Naive thymus-derived CD4-positive, alpha-beta T cell (primary cell): ENCODE measurements at places on chromosomes 4 and X.

GRCh38 chrX:40385256-40385655, 195.5 kb upstream of the ATP6AP2 start:
- H3K27ac ChIP-seq: no peak overlapping the region
- H3K4me3 ChIP-seq: no peak overlapping the region
- H3K27me3 ChIP-seq: no peaks in the 10 kb centered on the region
- H3K36me3 ChIP-seq: no peaks in the 10 kb centered on the region

- no peak overlapping the region for H3K4me3 ChIP-seq
- DNase-seq: no peak
- no peaks in the 10 kb centered on the region for H3K4me1 ChIP-seq
- no peaks in the 10 kb centered on the region for H3K36me3 ChIP-seq
Measured at GRCh38 chr4:170623899-170624298, 534.1 kb upstream of the AADAT start.

DNA sequence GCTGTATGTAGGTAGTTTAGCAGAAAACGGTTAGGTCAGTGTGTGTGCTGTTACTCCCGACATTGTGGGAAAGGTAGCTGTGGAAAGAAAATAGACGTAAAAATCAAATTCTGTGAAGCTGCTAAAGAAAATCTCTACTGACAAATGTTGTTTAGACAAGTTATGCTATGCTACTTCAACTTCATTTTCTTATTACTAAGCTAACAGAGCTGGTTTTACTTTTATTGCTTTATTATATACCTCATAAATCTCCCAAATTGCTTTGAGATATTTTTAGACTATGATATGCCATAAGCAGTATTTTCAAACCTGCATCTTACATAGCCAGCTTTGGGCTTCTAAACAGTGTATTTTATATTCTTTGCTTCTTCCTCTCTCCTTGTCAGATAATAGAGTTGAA, 108.2 kb upstream of the PACRGL start:
- H3K4me3 ChIP-seq: no peak overlapping the region
- H3K27ac ChIP-seq: no peak overlapping the region
- H3K27me3 ChIP-seq: no peaks in the 10 kb centered on the region
- H3K4me1 ChIP-seq: no peaks in the 10 kb centered on the region

DNA sequence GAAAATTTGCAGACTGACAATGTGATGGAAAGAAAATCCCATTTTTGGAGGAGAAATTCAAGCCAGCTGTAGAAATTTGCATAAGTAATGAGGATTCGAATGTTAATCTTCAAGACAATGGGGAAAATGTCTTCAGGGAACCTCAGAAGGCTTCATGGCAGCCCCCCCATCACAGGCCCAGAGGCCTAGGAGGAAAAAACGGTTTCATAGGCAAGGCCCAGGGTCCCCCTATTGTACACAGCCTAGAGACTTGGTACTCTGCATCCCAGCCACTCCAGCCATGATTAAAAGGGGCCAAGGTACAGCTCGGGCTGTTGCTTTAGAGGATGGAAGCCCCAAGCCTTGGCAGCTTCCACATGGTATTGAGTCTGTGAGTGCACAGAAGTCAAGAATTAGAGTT, 303.6 kb upstream of the PCDH7 start:
- no peak overlapping the region for H3K27ac ChIP-seq
- no peak for DNase-seq
- H3K4me3 ChIP-seq: no peak overlapping the region
- H3K4me1 ChIP-seq: no peaks in the 10 kb centered on the region
- H3K27me3 ChIP-seq: no peaks in the 10 kb centered on the region

DNA sequence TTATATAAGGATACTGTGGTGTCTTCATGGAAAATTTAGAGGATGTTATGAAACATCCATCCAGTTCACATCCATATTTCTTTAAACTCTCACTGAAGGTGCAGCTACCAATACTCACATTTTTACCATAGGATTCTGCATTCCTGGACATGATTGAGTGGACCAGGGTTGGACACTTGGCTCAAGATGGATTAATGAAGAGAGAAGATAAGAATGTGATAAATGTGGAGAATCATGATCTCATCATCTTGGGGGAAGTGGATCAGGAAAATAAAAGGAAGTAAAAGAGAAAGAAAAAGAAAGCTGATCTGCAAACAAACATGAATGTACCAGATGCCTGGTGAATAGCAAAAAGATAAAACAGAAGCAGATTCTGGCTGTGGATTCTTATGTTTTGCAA, 175.4 kb downstream of the NPFFR2 start:
- DNase-seq: no peak
- H3K4me3 ChIP-seq: no peak overlapping the region
- H3K4me1 ChIP-seq: no peaks in the 10 kb centered on the region
- no peaks in the 10 kb centered on the region for H3K36me3 ChIP-seq
- no peaks in the 10 kb centered on the region for H3K27me3 ChIP-seq
- H3K27ac ChIP-seq: no peak overlapping the region

- H3K27ac ChIP-seq: no peak overlapping the region
- no peaks in the 10 kb centered on the region for H3K27me3 ChIP-seq
- H3K4me3 ChIP-seq: no peak overlapping the region
- peaks cover 12% of the 10 kb centered on the region for H3K4me1 ChIP-seq
Measured at GRCh38 chr4:26325191-26325590, 4.4 kb downstream of the RBPJ start.

DNA sequence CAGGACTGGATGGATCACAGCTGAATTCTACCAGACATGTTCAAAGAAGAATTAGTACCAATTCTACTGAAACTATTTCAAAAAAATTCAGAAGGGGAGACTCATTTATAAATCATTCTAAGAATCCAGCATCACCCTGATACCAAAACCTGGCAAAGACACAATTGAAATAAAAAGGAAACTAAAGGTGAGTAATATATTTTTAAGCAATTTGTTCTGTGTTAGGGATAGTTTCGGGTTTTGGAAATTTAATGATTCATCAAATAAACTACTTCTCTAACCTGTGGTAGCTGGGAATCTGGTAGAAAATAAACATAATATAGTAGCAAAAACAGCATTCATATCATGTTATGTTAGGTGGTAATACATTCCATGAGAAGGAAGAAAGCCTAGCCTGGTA, 662.2 kb upstream of the BOD1L1 start:
- no peaks in the 10 kb centered on the region for H3K27me3 ChIP-seq
- no peak overlapping the region for H3K27ac ChIP-seq
- no peaks in the 10 kb centered on the region for H3K36me3 ChIP-seq
- H3K4me3 ChIP-seq: no peak overlapping the region
- no peaks in the 10 kb centered on the region for H3K4me1 ChIP-seq
- no peak for DNase-seq

DNA sequence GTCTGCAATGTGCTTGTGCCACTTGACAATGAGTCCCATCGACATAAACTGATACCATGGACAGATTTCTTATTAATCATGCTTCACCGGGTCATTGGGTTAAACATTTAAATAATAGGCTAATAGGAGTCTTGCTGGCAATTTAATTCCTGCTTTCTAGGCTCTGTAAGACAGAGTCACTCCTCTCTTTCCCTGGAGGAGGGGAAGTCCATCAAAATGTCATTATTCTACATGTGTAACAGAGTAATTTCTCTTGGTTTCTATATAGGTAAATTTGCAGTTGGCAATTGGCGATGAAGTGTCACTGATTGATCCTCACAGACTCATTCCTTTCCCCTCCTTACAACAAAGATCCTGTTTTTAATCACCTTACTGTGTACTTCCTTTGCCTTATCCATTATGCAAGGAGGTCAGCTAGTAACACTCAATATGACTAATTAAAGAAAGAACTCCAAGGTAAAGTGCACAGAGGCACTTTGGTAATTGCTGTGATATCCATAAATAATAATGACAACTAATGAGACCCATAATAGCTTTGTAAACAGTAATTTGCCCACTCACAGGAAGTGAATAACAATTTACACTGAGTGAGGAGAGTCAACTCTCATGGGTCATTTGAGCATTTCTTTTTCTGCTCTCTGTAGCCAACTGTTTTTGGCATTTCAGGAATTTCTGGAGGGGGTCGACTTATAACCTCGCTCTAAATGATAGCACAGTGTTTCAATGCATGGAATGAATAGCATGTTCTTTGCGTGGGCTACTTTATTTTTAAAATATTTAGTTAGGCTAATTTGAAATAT, 184.0 kb downstream of the UGT8 start:
- no peak overlapping the region for H3K4me3 ChIP-seq
- no peaks in the 10 kb centered on the region for H3K27me3 ChIP-seq
- DNase-seq: no peak
- no peak overlapping the region for H3K27ac ChIP-seq
- H3K36me3 ChIP-seq: no peaks in the 10 kb centered on the region
- no peaks in the 10 kb centered on the region for H3K4me1 ChIP-seq

GRCh38 chr4:87015416-87015815, 80.6 kb downstream of the AFF1 start:
- no peak overlapping the region for H3K4me3 ChIP-seq
- H3K27me3 ChIP-seq: no peaks in the 10 kb centered on the region
- peaks cover 45% of the 10 kb centered on the region for H3K4me1 ChIP-seq
- DNase-seq: no peak
- no peak overlapping the region for H3K27ac ChIP-seq
- no peaks in the 10 kb centered on the region for H3K36me3 ChIP-seq

DNA sequence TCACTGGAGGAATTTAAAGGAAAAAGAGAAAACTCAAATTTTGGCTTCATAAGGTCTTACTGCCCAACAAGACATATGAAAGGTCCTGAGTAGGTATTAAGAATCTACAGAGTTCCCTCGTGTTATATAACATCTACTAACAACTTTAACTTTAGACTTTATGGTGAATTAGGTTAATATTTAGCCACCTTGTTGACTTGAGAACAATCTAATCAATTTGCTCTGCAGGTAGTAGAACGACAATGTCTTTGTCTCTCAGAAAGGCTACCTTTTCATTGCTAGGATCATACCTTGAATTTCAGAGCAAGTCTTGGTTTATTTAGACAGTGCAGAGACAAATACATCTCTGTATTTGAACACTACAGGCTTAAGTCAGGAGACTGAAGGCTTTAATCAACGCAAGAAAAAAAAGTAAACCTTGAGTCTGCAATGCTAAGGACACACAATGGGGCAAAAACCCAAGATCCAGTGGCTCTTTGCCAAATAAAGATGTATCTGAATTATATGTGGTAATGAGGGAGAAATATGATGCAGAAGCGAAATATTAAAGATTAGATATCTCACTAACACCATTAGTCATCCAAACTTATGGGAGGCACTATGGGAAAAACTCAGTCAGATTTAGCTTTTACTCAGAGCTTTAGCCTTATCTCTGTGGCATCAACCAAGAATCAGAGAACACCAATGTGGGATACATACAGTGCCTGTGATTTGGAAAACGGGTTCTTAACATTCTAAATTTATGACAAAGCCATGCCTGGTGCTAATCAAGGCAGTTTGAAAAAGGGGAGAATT, 93.6 kb upstream of the FTHL17 start:
- no peak overlapping the region for H3K4me3 ChIP-seq
- H3K27ac ChIP-seq: no peak overlapping the region
- DNase-seq: no peak
- no peaks in the 10 kb centered on the region for H3K27me3 ChIP-seq

DNA sequence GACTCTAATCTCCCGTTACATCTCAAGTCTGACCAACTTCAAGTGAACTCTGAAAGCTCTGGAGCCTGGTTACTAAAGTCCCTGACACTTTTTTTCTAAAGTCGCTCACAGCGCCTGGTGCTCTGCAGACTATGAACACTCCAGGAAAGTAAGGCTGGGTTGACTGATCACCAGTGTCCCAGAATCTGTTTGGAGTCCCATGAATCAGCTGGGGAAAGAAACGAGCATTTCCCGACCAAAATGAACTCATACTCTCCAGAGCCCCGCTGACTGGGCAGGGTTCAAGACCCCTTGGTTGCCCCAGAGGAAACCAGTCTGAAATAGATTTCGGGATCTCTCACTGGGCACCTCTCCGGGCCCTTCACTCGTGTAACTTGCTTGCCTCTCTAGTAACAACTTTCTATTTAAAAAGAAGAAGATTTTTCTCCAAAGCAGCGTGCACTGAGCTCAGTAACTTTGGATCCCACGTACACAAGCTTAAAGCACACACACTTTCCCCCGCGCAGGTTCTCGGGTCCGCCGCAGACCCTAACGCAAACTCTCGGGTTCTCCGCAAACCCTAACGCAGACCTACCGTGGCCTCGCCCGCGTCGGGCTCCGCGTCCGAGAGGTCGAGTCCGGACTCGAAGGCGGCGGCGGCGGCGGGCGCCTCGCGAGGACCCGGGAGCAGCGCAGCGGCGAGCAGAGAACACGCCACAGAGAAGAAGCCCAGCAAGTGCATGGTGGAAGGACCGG, 964 bp downstream of the VEGFC start:
- H3K27me3 ChIP-seq: no peaks in the 10 kb centered on the region
- H3K4me3 ChIP-seq: no peak overlapping the region
- H3K27ac ChIP-seq: no peak overlapping the region
- H3K4me1 ChIP-seq: no peaks in the 10 kb centered on the region
- no peak for DNase-seq

DNA sequence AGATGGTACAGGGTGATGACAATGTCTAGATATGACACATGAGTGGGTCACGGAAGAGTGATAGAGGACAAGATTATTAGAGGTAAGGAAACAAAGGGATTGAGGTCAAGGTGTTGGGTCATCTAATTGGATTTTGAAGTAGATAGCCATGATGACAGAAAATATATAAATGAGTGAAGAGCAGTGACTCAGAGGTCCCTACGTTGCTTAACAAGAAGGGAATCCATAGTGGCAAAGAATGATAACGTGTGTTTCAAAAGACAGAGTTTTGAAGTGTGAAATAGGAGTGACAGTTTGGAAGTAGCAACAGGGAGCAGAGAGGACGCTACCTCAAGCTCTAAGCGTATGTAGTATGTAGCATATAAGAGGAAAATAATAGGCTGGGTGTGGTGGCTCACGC, 22.2 kb upstream of the CAMK2D start:
- no peak for DNase-seq
- H3K4me3 ChIP-seq: no peak overlapping the region
